ENCODE measurements at places on chromosomes 7 and 10.
A peak's percentile ranks its signal among the peaks of the same experiment; 100 is the strongest.

DNA sequence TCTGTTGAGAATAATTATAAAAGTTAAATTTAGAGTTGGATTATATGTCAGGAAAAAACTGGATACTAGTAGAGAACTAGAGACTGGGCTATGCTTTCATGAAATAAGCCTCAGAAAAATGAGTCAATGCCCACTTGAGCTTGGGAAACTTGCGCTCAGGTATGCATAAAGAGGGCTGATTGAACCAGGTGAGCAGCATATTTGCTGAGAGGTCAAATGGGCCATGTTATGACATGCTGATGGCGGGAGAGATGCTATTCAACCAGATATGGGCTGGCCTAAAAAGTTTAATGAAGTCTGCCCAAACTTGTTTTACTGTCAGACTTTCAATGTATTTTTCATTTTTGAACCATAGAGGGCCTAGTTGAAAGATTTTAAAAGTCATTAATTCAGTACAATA lies 837.6 kb upstream of the GHITM start:
- no peak for DNase-seq

- DNase-seq = no peak
Measured at GRCh38 chr10:118590334-118590733, 5.1 kb downstream of the PRLHR start.

DNA sequence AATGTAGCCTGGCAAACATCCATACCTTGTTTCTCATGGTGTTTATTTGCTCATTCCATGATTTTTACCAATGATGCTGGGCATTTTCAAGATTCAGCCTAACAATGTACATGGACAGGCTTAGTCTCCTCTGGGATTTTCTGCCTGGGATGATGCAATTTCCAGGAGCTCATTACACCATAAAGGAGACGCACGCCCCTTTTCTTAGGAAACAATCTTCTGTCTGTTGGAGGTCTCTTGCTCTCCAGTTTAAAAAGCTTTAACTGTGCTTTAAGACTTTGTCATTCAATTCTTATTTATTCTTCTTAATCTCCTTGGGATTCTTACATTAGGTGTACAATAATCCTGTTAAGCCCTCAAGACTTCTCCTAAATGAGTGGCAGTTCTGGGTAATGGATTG lies 150.3 kb upstream of the NRP1 start:
- DNase-seq = no peak

DNA sequence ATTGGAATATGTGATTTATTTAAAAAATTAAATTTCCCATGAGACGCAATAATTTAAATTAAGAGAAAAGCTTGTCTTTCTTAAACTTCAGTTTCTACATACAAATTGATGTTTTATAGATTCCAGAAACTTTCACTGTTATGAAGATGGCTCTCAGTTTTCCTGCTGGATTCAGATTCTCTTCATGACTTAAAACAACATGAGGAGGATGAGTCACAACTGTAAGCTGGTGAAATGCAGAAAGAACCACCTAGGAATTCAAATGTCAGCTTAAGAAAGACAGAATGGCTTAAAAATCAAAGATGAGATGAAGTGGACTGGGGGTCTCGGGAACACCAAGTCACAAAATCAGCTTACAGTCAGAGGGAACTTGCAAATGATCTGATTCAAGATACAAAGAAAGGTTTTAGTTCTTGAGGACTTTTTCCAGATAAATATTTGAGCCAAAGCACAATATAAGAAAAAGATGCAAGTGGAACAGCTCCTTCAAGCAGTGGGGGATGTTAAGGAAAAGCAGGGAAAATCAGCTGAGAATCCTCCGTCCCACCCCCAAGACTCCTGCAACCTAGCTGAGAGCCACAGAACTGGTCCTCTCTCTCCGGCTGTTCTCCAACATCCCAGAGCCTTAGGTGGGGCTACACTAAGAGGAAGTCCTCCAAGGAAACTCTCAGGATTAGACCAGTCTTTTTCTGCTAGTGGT lies 279.8 kb downstream of the KCNMA1 start:
- DNase-seq = peak; percentile 56

GRCh38 chr7:131493581-131493980 lies 62.8 kb downstream of the PODXL start:
- DNase-seq = no peak

DNA sequence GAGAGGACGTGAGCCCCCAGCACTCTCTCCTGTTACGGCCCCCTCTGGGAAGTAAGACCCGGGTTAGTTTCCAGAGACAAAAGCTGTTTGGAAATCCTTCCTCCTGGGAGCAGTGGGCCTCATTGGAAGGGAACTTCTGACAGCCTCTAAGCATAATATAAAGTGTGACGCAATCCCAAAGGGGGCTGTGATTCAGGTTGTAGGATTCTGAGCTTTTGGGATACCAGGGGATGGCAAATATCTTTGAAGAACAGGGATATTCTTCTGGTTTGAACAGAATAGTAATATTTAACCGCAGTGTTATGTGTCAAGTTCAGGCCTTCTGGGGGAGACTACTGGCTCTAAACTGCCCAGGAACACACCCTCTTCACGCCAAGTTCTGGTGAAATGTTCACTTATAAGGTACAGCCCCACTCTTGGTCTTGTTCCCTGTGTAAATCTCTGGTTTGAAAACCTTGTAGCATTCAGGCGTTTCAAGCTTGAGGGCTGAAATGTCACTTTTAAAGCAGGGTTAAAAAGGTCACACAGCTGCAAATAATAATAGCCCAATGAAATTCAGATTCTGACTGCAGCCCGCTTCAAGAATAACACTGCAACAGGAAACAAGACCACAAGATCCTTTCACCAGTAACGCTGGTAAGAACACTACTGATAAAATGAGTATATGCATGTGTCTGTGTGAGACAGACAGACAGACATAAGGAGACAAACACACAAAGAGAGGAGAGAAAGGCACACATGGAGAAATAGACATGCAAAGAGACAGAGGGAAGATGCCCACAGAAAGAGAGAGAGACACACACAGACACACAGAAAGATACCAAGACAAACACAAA lies 69.0 kb downstream of the CREB5 start:
- DNase-seq = no peak

DNA sequence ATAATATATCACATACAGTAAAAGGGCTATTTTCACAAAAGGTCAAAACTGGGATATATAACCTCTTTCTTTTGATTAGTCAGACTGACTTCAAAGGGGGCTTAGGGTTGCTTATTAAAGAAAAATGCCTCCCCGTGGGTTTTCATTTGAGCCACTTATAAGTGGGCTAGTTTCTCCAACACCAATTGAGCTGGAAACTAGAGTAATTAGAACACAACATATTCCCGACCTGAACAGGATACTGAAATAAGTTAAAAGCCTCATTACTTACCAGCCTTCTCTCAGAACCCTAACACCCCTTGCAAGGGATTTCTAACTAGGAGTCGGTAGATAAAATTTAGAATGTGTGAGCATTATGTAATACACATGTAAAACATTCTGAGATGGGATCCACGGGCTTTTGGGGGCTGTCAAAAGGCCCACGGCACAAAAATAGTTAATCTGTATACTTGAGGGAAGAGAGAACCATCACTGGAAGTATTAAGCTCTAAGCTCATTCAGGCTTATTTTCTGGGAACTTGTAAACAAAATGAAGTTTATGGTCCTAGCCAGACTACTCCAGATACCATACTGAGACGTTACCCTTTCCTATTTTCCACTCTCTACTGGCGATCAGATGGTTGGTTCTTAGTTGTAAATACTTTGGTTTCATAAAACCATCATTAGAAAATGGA lies 29.3 kb upstream of the KMT2E start:
- no peak for DNase-seq

DNA sequence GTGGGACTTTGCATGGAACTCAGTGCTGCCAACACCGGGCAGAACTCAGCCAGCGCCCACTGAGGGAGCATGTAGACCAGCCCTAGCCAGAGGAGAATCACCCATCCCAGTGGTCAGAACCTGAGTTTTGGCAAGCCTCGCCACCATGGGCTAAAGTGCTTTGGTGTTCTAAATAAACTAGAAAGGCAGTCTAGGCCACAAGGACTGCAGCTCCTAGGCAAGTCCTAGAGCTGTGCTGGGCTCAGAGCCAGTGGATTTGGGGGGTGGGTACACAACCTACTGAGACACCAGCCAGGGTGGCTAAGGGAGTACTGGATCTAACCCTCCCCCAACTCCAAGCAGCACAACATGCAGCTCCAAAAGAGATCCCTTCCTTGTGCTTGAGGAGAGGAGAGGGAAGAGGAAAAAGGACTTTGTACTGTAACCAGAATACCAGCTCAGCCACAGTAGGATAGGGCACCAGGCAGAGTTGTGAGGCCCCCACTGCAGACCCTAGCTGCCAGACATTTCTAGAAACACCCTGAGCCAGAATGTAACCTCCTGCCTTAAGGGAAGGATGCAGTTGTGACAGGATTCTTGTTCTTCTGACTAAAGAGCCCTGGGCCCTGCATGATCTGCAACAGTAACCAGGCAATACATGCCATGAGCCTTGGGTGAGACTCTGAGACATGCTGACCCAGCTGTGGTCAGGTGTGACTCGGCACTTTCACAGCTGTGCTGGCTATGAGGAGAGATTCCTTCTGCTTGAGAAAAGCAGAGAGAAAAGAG lies 24.4 kb downstream of the GSDME start:
- DNase-seq = peak; percentile 50

- no peak for DNase-seq
Measured at GRCh38 chr10:3000048-3000447, 67.3 kb upstream of the PFKP start.

DNA sequence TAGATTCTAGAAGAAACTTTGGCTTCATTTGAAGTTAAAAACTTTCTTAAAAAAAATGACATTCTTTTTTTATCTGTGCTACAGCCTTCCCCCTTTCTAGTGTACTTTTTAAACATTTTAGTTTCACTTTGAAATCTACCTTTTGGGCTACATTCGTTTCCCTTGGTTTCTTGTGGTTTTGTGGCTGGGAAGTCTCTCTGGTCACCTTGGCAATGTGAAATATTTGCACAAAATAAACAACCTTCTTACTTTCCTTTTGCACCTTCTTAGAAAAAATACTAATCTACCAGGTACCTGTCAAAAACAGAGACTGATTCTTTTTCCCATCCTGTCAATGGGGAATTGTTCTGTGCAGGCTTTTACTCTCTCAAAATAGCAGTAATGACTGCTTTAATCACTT lies 350.2 kb downstream of the GATA3 start:
- no peak for DNase-seq

- no peak for DNase-seq
Measured at GRCh38 chr10:10256860-10257259, 760.8 kb upstream of the CELF2 start.

DNA sequence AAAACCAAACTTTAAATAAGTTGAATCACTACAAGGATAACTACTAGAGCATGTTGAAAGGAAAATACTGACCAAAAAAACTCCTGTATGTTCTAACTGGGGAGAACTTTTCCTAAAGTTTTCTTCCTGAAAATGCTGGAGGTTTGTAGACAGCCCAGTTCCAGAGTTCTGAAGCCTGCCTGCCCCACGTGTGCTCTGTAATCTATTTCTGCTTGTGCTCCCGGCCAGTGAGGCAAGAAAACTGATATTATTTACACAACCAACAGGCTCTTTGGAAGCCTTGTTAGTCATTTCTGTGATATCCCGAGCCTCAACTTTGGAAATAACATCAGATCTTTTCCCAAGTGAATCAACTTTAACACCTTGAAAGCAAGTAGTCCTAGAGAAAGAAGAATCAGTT lies 46.7 kb downstream of the ZFAND4 start:
- no peak for DNase-seq

DNA sequence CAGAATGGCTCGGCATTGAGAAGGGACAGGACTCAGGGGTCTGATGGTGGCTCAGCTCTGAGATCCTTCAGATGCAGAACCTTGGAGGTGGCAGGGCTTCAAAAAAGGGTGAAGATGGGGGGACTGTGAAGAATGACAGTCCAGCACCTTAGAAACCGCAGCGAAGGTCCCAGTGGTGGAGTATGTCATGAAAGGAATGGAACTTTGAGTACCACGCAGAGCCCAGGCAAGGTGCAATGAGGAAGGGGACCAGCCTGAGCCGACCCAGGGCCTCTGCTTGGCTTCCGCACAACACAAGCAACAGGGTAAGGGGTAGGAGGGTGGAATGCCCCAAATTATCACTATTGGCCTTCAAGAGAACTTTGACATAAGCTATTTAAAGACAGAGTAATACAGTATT lies 8.2 kb upstream of the GPAM start:
- DNase-seq = no peak

- no peak for DNase-seq
Measured at GRCh38 chr7:44707558-44708230, 41.0 kb upstream of the ZMIZ2 start.

- DNase-seq = no peak
Measured at GRCh38 chr10:16689227-16689626, 128.0 kb downstream of the RSU1 start.

DNA sequence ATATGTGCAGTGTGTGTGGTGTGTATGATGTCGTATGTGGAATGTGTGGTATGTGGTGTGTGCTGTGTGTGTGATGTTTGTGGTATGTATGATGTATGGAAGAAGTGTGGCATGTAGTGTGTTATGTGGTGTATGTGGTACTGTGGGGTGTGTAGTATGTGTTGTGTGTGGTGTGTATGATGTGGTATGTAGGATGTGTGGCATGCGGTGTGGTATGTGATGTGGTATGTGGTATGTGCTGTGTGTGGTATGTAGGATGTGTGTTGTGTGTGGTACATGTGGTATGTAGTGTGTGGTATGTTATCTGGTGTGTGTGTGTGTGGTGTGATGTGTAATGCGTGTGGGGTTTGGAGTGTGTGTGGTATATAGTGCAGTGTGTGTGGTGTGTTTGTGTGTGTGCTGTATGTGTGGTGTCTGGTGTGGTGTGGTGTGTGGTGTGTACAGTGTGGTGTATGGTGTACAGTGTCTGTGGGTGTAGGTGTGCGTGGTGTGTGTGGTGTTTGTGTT lies 129.6 kb downstream of the ATP6V0E2 start:
- DNase-seq = no peak

GRCh38 chr7:43758029-43758821 lies at the start of gene BLVRA:
Gene BLVRA, plus strand, starts transcription at chr7:43758680. Its CDS starts 12,479 bp downstream, at chr7:43771159.
- DNase-seq = peak; percentile 81

- no peak for DNase-seq
Measured at GRCh38 chr10:75613685-75614504, 182.5 kb downstream of the LRMDA start.

DNA sequence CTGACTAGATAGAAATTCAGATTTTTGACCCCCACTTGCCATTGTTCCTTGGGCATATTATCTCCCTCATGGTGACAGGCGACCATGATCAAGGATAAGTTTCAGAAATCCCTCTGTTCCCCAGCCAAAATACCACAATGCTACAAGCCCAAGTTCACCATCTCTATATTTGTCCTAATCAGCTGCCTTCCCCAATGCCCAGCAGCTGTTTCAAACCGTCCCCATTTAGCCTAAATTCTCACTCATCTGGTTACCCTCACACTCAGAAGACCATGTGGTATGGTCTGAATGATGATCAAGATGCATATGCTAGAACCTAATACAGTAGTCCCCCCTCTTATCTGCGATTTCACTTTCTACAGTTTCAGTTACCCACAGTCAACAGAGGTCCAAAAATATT lies 956 bp upstream of the GJC3 start:
- DNase-seq = no peak

DNA sequence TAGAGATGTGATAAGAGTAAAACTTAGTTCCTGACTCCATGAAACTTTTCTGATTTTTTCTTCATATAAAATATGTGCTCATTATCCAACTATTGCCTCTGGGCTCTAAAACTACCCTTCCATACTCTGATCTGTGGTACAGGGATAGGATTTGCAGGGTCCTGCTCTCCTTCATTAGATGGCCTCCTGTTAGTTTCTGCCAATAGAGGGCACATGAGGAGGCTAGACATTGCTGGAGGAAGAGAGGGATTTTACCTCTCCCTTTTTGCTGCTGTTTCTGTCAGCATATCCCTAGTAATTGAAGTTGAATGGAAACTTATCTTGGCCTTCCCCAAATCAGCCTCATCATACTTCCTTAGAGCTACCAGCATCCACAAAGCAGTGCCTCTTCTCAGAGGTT lies 269.4 kb downstream of the NXPH1 start:
- no peak for DNase-seq

- no peak for DNase-seq
Measured at GRCh38 chr7:74253331-74253730, 868 bp downstream of the RFC2 start.

Data from H54 (cell line).